ENCODE measurements at places on chromosomes 6 and 20.
A peak's percentile ranks its signal among the peaks of the same experiment; 100 is the strongest.

DNA sequence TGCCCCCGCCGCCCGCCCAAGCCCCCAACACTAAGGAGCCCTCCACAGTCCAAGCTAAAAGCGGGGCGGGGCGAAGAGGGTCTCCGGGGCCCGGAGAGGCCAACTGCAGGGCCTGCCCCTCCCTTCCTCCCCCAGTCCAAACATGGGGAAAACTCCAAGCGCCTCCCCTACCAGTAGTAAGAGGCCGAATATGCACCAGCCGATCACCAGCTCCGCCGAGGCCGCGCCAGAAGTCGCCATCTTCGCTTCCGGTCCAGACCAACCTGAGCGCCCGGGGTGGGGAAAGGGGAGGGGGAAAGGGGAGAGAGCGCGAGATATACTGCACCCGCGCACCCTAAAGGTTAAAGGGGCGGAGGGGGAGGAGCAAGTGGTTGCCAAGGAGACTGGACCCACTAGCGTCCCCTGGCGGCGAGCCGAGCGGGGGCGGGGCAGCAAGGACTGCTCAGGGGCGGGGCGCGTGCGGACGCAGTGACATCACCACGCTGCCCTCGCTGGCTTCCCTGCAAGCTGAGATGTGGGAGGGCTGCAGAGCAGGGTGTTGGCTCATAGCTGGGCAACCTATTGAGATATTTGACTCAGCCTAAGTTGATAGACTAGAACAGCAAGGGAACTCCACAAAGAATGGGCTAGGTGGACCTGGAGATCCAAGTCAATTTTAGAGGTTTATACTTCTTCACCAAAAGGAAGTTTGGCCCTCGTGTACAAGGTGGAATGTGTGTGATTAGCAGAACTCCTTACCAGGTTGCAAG lies at the start of gene LMBRD1:
LMBRD1 (minus strand) TSS at position 369 of the 749 bp plus-strand sequence; CDS start at position 240, 129 bp downstream.
- DNase-seq, result peak; percentile 98

DNA sequence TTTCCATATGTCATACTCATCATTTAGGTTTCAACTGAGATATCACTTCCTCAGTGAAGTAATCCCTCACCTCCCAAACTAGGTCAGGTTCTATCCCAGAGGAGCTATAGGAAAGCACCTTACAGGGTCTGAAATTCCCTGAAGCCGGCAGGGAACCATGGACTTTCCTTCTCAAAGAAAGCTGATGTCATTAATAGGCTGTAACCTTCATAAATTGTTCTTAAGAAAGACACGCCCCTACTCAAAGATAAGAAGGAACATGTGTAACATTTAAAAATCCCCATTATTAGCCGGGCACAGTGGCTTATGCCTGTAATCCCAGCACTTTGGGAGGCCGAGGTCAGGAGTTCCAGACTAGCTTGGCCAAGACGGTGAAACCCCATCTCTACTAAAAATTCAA lies 50.0 kb upstream of the RNGTT start:
- no peak for DNase-seq

DNA sequence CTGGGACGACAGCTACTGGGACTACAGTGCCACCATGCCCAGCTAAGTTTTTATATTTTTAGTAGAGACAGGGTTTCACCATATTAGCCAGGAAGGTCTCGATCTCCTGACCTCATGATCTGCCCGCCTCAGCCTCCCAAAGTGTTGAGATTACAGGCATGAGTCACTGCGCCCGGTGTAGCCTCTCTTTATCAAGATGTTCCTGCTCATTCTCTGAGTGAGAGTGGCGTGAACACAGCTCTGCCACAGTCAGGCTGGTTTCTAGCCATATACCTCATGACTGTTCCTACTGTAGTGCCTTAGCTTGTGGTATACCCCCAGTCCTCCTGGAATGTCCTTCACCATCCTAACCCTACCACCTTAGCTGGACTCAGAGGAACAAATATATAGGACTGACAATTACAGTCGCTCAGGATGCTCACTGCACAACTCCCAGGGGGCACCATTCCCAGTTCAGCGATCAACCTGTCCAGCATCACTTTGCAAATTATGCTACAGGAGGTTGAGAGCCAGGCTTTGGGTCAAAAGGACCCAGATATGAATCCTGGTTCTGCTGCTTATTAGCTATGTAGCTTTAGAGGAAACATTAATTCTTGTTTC lies 86.3 kb downstream of the CHMP4B start:
- no peak for DNase-seq

DNA sequence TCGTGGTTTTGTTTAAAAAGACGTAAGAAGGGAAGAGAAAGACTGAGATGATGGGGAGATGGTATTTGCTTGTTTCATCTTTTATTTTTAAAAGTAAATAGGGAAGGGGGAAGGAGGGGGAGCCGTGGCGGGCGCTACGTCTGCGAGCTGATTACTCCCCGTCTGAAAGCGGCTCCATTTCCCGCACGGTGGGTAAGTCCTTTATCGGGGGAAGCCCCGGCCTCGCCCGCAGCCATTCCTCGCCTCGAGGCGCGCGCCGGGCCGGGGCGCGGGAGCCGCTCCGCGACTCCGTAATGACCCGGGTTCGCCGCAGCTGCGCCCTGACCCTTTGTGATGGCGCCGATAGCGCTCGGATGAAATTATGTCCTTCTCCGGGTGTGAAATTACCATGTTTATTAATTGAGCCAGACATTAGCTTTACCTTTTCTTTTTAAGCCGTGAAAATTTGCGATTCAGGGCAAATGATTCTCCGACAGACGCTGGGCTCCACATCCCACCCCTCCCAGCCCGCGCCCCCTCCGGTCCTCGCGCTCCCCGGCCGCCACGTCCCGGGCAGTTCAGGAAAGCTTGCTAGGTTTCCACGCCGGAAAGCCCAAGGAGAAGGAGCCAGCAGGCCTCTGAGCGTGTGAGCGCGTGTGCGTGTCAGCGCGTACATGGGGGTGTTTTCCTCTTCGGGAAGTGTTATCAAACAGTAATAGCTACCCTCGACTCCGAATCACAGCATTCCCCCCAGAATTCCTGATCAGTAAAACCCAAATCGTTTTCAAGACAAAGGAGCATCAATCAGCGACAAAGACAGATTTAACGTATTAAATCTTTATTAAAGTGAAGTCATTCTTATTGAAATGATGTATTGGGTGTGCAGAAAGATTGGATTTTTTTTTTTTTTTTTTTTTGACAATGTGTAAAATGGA lies 30.0 kb downstream of the TFAP2A start:
- no peak for DNase-seq

- DNase-seq, result no peak
Measured at GRCh38 chr20:15890407-15890982, 682.8 kb downstream of the KIF16B start.

DNA sequence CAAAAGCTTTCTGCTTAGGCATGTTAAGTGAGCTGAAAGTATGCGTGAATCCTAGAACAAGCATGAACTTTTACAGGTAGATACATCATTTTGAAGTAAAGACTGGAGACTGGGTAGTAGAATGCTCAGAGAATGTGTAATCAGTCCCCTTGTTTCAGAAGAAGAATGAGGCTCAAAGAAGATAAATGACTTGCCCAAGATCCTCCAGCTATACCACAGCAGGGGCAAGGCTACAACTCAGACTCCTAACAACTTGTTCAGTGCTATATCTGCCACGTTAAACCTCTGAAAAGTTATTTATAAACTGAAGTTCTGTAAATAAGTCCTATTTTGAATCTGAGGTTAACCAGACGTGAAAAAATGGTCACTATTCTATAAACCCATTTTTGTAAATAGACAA lies 2.9 kb downstream of the RIPOR2 start:
- DNase-seq, result no peak

DNA sequence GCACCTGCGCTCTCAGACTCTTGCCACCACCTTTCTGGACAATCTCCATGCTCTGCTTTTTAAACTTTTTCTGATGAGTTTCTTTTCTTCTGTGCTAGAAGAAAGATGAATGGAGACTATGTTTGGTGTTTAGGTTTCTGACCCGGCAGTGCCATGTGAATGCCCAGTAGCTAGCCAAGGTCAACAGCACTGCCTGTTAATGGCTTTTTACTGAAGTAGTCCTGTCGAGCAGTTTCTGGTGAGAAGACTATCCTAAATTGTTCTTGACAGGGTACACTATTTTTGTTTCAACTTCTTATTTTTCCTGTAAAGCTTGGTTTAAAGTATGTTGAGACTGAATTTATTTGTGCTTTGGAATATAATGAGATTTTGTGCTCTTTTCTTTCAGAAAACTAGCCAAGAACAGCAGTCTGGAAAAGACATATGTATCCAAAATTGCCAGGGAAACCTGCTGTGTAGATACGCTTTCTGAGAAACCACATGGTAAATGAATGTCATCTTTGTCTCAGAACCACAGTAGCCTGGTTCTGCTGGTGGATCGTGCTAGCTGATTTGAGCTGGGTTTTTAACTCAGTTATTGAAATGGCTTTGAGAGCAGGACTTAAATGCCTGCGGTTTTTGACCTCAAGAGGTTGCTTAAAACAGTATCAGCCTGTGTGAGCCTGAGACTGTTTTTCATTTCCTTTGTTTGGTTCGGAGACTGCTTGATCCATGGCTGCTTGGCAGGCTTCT lies 48.1 kb downstream of the KCNS1 start:
- no peak for DNase-seq

DNA sequence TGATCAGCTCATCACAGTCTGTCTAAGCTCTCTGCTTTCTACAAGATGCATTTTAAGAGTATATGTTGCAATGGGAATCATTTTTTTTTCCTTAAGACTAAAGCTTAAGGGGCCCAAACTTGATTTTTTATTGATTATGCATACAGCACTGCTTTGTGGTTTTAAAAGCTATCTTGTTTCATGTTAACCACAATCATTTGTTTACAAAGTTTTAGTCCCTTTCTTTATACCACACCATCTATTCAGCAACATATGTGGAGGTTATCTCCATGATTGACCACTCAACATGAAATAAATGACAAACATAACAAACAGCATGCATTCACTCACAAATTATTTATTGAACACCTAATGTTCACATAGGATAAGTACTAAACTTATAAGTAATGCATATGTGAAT lies 119.1 kb downstream of the FHL5 start:
- no peak for DNase-seq

GRCh38 chr6:166747644-166748595 lies 120.9 kb upstream of the RPS6KA2 start:
- DNase-seq, result no peak

- DNase-seq, result no peak
Measured at GRCh38 chr6:112841553-112842329, 494.6 kb downstream of the RFPL4B start.

DNA sequence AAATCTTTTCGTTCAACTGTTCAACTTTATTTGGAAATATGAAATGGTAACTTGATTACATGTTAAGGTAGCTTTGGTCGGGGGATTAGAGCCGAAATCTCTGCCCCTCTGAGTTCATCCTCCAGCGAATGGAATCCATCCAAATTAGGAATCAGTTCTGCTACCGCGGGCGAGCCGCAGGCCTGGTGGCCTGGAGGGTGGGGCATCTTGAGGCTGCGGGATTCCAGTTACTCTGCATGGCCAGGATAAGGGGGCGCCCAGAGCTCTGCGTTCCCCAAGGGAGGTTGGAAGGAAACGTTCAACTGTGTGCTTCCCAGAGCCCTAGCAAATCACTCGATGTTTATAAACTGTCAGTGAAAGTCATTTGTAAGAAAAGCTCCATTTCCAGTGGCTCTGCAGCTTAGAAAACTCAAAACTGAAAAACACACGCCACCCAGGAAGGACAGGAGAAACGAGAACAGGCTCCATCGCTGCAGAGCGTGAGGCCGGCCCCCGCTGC lies 262.2 kb downstream of the TAF4 start:
- DNase-seq, result no peak

DNA sequence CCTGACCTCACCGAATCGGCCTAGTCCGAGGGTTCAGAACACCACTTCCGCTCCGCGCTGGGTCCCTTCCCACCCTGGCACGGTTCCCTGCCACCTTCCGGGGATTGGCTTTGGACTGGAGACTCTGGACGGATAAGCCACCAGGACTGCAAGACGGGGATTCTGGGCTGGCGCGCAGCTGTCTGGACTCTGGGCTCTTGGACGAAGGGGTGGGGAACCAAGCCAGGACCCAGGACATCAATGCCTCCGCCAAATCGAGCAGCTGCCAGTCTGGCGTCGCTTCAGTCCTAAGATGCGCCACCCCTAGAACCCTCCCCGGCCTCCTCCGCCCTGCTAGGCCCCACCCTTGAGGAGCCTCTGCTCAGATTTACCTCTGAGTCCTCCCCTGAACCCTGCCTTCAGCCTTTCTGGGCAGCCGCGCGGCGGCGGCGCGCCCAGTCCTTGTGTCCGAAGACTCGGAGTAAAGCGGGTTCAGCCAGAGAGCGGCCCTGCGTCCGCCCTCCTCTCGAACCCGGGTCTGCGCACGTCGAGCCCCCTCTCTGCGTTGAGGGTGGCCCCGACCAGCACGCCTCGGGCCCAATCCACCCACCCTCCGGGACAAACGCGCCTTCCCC lies 1.2 kb downstream of the KCNK17 start:
- DNase-seq, result no peak

GRCh38 chr6:169881976-169882375 lies 130.6 kb downstream of the ERMARD start:
- no peak for DNase-seq

- no peak for DNase-seq
Measured at GRCh38 chr6:36147294-36147693, 17.0 kb downstream of the MAPK13 start.

DNA sequence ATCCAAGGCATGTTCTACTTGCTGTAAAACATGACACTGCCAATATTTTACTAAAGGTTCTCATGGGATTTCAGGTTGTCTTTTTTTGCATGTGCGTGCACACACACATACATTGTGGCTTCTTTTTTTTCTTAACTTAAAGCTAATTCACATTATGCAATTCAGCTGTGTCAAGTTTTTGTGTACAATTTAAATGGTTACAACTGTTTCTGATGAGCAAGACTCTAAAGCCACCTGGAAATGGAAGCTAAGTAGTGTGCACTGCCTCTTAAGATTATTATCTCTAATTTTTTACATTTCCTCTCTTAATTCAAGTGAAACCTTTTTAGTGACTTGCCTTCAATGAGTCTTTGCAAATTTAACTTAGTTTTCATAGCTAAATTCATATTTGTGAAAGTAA lies 75.3 kb downstream of the TULP4 start:
- no peak for DNase-seq

GRCh38 chr6:169046021-169046420 lies 207.6 kb downstream of the THBS2 start:
- no peak for DNase-seq

DNA sequence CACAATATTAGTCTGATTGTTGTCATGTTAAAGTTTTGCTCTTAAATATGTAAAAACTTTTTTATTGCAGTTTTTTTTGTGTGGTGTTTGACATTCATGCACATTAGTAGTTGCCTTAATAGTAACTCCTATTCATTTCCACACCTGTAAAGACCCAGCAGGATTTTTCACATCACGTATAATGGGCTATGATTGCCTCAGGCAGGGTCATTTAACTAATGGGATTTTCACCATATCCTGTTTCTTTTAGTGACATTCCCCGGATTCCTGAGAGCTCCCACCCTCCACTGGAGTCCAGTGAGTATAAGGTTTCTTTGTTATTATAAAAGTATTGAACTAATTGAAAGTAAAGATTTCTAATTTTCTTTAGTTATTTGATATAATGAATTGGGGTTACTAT lies 359.2 kb downstream of the RIMS1 start:
- no peak for DNase-seq
